ENCODE measurements at places on chromosomes 13 and 19.

DNA sequence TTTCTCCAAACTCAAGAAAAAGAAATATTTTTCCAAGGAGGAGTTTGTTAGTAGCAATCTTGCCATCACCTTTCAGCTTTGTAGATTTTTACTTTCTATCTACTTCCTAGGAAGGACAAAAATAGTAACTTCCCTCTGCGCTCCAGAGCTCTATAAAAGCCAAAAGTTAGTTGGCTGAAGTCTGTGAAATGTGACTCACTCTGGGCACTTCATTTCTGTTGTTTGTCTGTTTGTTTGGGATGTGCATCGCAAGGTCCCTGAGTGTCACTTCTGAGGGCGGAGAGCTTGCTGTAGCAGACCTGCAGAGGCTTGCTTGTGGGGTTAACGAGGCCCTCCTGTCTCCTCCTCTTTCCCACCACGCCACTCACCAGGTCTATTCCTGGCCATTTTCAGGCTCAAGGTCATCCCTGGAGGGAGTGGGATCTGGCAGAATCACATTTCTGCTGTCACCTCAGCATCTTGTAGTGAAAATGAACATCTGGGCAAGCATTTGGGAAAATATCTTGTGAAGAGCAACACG, 307.6 kb downstream of the GPC6 start:
- DNase-seq, result no peak

DNA sequence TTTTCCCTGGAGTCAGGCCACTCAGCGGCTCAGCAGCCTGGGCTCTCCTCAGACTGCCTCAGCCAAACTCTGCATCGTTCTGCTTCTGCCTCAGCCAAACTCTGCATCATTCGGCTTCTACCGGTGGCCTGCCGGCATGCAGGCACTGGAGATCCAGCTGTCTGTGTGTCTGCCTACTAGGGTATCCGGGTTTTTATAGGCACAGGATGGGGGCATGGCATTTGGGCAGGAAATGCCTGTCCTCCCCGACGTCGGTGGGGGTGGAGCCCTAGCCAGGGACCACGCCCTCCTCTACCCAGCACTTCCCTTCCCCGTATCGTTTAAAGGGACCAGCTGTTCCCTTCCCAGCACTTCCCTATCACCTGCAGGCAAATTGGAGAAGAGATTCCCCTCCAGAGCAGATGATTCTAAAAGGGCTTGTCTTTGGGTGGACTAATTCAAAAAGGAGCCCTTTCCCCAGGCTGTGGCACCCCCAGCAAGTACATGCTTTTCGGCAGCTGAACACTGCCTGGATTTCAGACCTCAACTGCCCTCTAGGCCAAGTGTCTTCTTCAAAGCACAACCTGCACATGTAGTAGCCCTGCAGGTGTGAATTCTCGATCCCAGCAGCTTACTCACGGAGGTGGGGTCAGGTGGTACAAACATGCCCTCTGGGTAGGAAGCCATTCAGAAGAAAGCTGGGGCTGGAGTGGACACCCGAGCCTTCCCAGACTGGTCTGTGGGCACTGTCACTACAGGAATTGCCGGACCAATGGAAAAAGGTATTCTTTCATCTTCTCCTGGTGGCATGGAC, 25.4 kb upstream of the GPR12 start:
- DNase-seq, result peak; percentile 39

GRCh38 chr19:8618751-8619150, 8.2 kb upstream of the ADAMTS10 start:
- DNase-seq, result no peak

GRCh38 chr19:41303954-41304353, 6.0 kb upstream of the CCDC97 start:
- DNase-seq, result no peak

GRCh38 chr13:44146138-44146537, 227.5 kb upstream of the SERP2 start:
- no peak for DNase-seq

- DNase-seq, result no peak
These were observed 5.7 kb downstream of the ZNF431 start for GRCh38 chr19:21147540-21147939.

DNA sequence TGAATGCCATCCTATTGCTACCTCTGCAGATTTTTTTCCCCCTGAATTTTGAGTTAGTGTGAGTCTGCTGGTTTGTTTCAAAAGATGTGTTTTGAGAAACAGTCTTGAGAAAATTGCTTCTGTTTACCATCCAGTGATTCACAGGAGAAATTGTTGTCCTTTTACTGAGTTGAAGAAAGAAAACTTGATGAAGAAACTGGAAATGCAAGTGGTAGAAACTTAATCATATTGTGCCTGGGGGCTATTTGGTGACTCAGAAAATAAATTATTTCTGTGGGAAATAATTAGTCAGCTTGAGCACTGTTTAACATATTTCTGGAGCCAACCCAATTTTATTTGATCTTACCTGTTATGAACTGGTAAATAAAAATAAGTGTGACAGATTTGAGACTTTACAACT, 35.4 kb downstream of the PAN3 start:
- no peak for DNase-seq

DNA sequence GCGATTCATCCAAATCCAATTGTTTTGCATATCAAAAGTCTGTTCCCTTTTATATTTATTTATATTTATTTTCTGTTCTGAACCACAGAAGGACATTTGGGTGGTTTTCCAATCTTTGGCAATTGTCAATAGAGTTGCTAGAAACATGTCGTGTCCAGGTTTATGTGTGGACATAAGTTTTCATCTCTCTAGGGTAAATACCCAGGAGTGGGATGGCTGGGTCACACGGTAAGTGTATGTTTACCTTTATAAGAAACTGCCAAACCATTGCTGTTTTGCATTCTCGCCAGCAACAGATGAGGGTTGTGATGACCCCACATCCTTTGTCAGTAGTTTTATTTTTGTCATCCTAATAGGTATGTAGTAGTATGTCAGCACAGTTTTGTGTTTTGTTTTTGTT, 12.5 kb downstream of the AP1M1 start:
- no peak for DNase-seq

GRCh38 chr19:39502640-39503417, 4.1 kb downstream of the DLL3 start:
- DNase-seq, result peak; percentile 60

GRCh38 chr19:55811340-55811739, 20.5 kb downstream of the NLRP11 start:
- no peak for DNase-seq

- DNase-seq, result no peak
These were observed 1.7 kb downstream of the PTOV1 start for GRCh38 chr19:49852631-49853126.

DNA sequence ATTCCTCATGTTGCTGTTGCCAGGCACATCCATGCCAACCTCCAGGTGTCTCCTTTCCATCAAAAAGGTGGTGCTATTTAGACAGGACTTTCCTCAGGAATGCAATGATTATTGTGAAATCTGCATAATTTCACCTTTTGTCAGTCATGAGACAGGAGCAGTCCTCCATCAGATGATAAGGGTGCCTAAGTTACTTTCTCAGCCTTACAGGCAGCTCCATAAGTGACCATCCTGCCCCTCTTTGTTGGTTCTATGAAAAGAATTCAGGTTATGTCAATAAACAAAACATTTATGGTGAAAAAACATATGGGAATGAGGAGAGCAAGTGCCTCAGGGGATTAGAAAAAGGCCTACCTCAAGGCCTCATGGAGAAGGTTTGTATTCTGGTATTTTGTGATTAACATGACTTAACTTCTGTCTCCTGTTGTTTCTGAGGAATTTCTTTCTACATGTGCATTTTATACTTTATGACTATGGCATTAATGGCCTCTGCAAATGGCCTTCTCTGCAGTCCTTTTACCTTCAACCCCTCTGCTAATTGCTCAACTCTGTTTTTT, 110.3 kb upstream of the DIAPH3 start:
- no peak for DNase-seq

- no peak for DNase-seq
These were observed 333.2 kb downstream of the FOXO1 start for GRCh38 chr13:40333226-40333625.

- no peak for DNase-seq
These were observed 29.7 kb downstream of the USPL1 start for GRCh38 chr13:30647420-30647819.

DNA sequence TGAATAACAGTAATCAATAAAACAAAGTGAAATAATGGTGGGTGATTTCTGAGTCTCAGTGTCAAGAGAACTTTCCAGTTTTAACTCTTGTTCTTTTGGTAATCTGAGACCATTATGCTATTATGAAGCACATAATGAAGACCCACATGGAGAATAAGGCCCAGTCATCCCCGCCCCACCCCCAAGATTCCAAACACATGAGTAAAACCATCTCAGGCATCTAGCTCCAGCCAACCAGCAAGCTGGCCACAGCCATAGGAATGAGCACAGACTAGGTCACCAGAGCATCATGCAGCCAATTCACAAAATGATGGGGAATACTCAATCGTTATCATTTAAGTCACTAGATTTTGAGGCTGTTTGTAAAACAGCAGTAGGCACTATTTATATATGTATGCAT, 1769.0 kb upstream of the PCDH20 start:
- DNase-seq, result no peak

GRCh38 chr19:23343434-23344010, 51.7 kb downstream of the ZNF91 start:
- no peak for DNase-seq

DNA sequence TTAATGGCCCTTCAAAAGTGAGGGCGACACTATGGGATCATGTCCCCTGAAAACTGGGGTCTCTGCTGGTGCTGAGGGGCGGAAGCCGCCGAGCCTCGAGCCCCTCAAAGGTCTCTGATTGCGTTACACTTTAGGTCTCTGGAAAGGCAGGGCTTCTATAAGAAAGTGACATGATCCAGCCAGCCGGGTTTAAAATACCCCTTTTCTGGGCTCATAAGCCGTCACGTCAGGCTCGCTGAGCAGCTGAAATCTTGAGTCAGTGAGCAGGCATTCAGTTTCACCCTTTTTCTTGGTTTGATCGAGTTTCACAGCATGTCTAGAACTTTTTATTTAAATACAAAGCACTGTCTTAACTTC, 600 bp upstream of the HMGB1 start:
- no peak for DNase-seq

GRCh38 chr13:48477191-48477855, 55.6 kb downstream of the RCBTB2 start:
- no peak for DNase-seq

DNA sequence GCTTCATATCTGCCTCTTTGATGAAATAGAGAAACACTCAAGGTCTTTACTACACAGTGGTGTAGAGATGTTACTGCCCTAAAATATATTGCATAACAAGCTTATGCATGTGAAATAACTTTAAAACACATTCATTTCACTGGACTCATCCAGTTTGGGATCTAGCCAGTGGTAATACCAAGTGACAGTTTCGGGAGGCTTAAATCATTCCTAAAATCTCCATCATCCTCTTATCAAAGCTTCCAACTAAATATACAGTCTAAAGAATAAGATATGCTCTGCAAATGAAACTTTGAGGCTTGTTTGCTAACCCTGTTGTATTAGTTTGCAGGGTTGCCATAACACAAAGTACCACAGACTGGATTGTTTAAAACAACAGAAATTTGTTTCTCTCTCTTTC, 52.8 kb downstream of the THSD1 start:
- no peak for DNase-seq

GRCh38 chr19:19655051-19655594, 8.4 kb downstream of the ATP13A1 start:
- DNase-seq, result no peak

- no peak for DNase-seq
These were observed 40.6 kb downstream of the DPF1 start for GRCh38 chr19:38183251-38183897.

- no peak for DNase-seq
These were observed 67.7 kb upstream of the TM9SF2 start for GRCh38 chr13:99433543-99434075.

DNA sequence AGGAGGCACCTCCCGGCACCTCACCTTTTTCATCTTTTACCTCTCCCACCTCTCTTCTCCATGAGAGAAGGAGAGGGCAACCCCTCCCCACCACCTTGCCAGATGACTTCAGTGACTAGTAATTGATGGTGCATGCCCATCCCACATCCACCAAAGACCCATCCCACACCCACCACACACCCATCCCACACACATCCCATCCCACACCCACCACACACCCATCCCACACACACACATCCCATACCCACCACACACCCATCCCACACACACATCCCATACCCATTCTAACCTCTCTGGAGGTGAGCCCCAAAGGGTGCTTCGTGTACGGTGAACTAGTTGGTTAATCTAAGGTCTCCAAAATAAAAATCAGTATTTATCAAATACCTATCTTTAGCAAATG, 44.7 kb downstream of the STK24 start:
- no peak for DNase-seq

- no peak for DNase-seq
These were observed 2636.9 kb upstream of the PCDH20 start for GRCh38 chr13:64052521-64052920.

DNA sequence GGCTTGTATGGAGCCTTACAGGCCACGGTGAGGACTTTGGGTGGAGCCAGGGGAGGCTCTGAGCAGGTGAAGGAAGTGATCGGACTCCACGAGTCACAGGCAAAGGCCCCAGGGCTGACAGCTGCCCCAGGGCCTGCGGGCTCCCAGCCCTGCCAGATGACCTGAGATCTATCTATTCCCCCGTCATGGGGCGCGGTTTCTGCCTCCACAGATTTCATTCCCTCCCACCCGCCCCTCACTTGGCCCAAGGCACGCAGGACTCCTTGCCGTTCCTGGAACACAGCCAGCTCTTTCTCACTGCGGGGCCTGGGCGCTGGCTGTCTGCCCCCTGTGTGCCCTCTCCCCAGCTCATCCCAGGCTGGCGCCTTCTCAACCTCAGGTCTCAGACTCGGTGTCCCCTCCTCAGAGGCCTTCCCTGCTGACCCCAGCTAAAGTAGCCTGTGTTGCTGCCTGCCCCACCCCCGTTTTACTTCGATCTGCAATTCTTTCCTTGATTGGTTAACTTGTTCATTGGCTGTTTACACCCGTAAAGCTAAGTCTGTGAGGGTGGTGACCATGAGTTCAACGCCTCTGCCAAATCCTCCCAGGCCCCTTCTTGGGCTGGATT, 13.9 kb upstream of the PAK4 start:
- no peak for DNase-seq

DNA sequence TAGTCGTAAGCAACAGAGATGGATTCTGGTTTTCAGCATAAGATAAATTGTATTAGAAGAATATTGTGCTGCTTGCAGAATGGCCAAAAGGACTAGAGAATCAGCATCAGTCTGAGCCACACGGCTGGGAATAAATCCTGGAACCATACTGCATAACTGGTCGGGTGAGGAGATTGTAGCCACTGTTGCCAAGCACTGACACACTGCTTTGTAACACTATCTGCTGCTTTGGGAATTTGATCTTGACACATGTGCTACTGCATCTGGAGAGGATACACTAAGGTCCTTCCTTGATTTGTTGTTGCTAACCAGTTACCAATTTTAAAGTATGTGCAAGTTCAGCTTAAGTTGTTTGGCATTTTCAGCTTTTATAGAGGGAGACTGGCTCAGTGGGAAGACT, 1.9 kb downstream of the HNRNPA1L2 start:
- no peak for DNase-seq

All from stimulated activated CD8-positive, alpha-beta memory T cell treated with anti-CD3 and anti-CD28 coated beads, Interleukin-7, amount 100 ng/mL, for 48 hours (primary cell).